ENCODE measurements at places on chromosomes 16 and 17. TPM values are rescaled to one million over a fixed set of nuclear protein-coding genes. Genes with fewer than 3 reads are reported as not detected.

Gene KRT36
- not detected for total RNA-seq

Gene TAC4
- total RNA-seq = 17.1 TPM

Gene KRTAP2-2
- total RNA-seq = not detected

DNA sequence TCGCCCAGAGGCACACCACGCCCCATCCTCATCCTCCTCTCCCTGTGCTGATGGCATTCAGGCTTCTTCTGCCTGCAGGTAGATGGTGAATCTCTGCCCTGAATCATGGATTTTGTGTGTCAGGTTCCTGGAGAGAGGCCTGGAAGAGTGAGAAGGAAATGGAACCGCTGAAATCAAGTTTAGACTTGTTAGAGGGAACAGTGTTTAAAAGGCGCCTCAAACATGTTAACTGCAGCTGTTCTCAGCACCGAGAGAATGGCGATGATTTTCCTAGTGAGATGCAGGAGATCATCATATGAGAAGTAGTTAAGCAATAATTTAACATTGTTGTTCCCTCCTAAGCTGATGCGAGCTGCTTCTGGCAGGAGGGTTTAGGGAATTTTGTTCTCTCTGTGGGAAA, 744.4 kb upstream of the EEF2KMT start:
- H3K4me3 ChIP-seq = no peak overlapping the region
- no peaks in the 10 kb centered on the region for H3K27me3 ChIP-seq
- H3K4me1 ChIP-seq = no peaks in the 10 kb centered on the region
- H3K27ac ChIP-seq = no peak overlapping the region
- no peak for DNase-seq

DNA sequence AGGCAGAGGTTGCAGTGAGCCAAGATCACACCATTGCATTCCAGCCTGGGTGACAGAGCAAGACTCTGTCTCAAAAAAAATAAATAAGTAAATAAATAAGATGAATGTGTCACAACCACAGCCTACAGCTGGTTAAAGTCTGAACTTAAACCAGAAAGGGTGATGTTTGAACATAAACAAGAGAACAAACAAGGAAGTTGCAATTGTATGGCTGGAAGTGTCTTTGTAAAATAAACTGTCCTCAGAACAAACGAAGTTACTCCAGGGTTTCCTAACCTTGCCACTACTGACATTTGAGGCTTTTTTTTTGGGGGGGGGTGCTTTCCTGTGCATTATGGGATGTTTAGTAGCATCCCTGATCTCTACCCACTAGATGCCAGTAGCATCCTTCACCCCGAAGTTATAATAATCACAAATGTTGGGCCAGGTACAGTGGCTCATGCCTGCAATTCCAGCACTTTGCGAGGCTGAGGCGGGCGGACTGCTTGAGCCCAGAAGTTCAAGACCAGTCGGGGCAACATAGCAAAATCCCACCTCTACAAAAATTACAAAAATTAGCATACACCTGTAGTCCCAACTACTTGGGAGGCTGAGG, 119.2 kb downstream of the XYLT1 start:
- no peaks in the 10 kb centered on the region for H3K4me1 ChIP-seq
- no peaks in the 10 kb centered on the region for H3K36me3 ChIP-seq
- DNase-seq = no peak
- H3K4me3 ChIP-seq = no peak overlapping the region

DNA sequence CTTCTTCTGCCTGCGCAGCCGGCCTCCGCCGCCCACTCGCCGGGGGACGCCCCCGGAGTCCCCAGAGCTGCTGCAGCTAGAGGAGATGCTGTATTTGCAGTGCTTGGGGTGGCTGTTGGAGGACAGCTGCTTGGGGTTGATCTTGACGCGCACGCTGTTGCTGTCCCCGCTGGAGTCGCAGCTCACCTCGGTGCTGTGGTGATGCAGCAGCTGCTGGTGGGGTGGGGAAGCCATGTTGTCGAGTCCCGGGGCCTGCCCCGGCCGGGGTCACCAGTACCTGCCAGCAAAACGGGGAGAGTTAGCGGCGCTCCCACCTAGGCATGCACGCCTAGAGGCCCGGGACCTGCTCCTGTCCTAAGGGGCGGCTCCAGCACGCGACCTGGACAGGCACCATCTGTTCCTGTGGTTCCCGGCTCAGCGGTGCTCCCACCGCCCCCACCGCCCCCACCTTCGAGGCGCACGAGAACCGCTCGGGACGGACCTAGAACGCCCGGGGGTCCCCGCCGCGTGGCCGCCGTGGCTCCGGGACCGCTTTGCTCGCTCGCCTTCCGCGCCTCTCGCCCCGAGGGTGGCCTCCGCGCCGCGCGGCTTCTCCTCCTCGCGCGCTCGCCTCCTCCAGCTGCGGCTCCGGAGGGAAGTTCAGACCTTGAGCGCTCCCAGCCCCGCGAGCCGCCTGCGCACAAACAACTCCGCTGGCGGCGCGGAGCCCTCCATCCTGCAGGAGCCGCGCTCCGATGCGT, 863 bp downstream of the ADCY9 start:
- peak; percentile 43 for DNase-seq
- no peaks in the 10 kb centered on the region for H3K36me3 ChIP-seq
- no peak overlapping the region for H3K27ac ChIP-seq
- H3K4me1 ChIP-seq = peaks cover 5% of the 10 kb centered on the region
- no peaks in the 10 kb centered on the region for H3K27me3 ChIP-seq

GRCh38 chr16:69520800-69521602, 44.8 kb upstream of the NFAT5 start:
- peak overlapping the region; percentile 54 for H3K27ac ChIP-seq
- no peaks in the 10 kb centered on the region for H3K36me3 ChIP-seq
- H3K27me3 ChIP-seq = no peaks in the 10 kb centered on the region
- DNase-seq = peak; percentile 38
- H3K4me1 ChIP-seq = peaks cover 19% of the 10 kb centered on the region
- no peak overlapping the region for H3K4me3 ChIP-seq

- no peak overlapping the region for H3K27ac ChIP-seq
- DNase-seq = no peak
- no peaks in the 10 kb centered on the region for H3K27me3 ChIP-seq
- H3K4me3 ChIP-seq = no peak overlapping the region
Measured at GRCh38 chr16:75928295-75928694, 202.0 kb upstream of the CPHXL start.

DNA sequence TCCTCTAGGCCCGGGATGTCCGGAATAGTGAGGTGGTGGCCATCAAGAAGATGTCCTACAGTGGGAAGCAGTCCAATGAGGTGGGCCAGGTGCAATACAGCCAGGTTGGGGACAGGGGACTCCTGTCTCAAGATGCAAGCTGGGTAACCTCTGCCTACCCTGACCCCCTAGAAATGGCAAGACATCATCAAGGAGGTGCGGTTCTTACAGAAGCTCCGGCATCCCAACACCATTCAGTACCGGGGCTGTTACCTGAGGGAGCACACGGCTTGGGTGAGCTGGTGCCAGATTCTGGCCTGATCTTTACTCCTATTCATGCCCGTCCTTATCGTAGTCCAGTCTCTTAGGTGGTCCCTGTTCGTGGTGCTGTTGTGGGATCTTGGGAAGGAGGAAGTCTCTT, 4.4 kb downstream of the TAOK2 start:
- H3K27me3 ChIP-seq = no peaks in the 10 kb centered on the region
- peaks cover 7% of the 10 kb centered on the region for H3K36me3 ChIP-seq
- DNase-seq = no peak
- 0 out of 2 replicates have a peak, but pooled peaks cover 6% of the 10 kb centered on the region for H3K4me1 ChIP-seq

DNA sequence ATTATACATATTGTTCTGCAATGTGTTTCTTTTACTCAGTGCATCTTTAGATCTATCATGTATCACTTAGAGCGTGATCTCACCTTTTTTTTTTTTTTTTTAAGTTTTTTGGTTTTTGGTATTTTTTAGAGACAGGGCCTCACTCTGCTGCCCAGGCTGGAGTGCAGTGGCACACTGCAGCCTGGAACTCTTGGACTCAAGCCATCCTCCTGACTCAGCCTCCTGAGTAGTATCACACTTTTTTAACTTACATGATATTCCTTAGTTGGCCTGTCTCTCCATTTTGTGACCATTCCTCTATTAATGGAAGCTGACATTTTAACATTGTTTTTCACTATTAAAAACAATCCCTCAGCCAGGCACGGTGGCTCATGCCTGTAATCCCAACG, 4.7 kb upstream of the MPO start:
- H3K36me3 ChIP-seq = no peaks in the 10 kb centered on the region
- DNase-seq = no peak
- 0 out of 2 replicates have a peak, but pooled peaks cover 5% of the 10 kb centered on the region for H3K4me1 ChIP-seq

DNA sequence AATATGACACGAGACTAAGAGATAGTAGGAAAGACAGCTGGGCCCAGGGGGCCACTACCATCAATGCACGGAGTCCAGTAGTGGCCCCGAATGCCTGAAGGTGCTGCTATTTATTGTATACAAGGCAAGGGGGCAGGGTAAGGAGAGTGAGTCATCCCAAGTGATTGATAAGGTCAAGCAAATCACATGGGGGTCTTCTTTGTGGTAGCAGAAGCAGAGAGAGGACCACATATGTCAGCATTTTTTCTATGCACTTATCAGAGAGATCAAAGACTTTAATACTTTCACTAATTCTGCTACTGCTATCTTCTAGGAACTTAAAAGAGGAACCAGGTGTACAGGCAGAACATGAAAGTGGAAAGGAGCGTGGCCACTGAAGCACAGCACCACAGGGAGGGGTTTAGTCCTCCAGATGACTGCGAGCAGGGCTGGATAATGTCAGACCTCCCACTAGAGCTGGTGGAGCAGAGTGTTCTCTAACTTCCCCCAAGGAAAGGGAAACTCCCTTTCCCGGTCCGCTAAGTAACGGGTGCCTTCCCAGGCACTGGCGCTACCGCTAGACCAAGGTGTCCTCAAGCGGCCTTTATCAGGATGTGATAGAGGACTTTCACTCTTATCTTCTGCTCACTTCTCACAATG, 26.4 kb upstream of the ARL4D start:
- H3K4me3 ChIP-seq = no peak overlapping the region
- H3K4me1 ChIP-seq = peaks cover 20% of the 10 kb centered on the region
- no peak for DNase-seq
- H3K36me3 ChIP-seq = no peaks in the 10 kb centered on the region
- no peak overlapping the region for H3K27ac ChIP-seq
- H3K27me3 ChIP-seq = no peaks in the 10 kb centered on the region

GRCh38 chr17:68903286-68903685, 51.9 kb downstream of the ABCA8 start:
- no peaks in the 10 kb centered on the region for H3K27me3 ChIP-seq
- H3K4me3 ChIP-seq = no peak overlapping the region
- H3K36me3 ChIP-seq = no peaks in the 10 kb centered on the region
- H3K4me1 ChIP-seq = no peaks in the 10 kb centered on the region
- no peak overlapping the region for H3K27ac ChIP-seq
- no peak for DNase-seq

DNA sequence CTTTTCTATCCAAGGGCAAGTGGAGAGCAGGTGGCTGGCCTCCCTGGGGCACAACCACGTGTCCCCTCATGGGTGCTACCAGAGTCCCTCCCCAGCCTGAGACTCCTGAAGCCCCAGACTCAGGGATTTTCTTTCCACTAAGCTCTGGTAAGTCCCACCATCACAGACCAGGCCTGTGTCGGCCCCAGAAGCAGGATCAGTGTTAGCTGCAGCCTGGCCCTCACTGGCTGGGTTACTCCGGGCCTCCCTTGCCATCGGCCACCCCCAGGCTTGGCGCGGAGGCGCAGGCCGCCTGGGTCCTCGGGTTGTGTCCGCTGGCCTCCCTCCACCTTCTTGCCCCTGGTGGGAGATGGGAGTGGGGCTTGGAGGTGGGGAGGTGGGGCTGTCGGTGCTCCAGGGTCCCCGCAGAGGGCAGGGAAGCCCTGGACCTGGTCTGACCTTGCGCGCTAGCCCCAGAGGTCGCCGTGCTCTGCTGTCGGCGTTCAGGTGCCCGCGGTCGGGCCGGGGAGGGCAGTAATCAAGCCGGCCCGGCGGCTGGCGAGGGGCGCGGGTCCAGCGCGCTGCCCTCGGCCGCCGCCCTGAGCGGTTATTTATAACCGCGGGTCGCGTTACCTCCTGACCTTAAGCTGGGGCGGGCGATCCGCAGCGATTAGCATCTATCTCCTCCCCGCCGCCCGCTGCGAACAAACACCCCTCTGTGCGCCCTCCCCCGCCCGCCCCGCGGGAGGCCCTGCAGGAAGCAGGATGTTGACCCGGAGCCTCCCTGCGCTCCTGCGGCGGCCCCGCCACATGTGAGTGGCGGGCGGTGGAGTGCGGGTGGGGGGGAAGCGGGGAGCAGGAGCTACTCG, 78.1 kb upstream of the TOB1 start:
- peak overlapping the region; percentile 59 for H3K27ac ChIP-seq
- no peaks in the 10 kb centered on the region for H3K36me3 ChIP-seq
- H3K4me3 ChIP-seq = peak overlapping the region; percentile 52
- no peaks in the 10 kb centered on the region for H3K27me3 ChIP-seq
- peak; percentile 98 for DNase-seq

DNA sequence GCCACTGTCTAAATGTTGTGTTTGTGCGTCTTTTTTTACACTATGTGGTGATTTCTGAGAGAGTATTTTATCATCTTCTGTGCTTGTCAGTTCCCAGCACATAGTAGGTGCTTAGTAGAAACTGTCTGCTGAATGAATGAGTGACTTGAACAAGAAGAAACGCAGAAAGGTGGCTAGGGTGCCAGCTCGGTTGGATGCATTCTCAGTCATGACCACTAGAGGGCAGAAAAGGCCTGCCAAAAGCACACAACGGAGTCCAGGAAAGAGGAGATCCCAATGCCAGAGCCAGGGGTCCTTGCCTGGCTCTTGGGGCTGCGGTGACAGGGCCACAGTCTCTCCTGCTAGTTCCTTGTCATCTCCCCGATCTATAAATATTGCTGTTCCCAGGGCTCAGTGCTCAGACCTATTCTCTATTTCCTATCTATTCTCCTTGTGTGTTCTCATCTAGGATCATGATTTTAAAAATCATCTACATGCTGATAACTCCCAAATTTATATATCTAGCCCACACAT, 57.3 kb upstream of the CCL1 start:
- peaks cover 3% of the 10 kb centered on the region for H3K27me3 ChIP-seq
- no peaks in the 10 kb centered on the region for H3K36me3 ChIP-seq
- DNase-seq = peak; percentile 77
- no peak overlapping the region for H3K27ac ChIP-seq
- H3K4me1 ChIP-seq = no peaks in the 10 kb centered on the region

DNA sequence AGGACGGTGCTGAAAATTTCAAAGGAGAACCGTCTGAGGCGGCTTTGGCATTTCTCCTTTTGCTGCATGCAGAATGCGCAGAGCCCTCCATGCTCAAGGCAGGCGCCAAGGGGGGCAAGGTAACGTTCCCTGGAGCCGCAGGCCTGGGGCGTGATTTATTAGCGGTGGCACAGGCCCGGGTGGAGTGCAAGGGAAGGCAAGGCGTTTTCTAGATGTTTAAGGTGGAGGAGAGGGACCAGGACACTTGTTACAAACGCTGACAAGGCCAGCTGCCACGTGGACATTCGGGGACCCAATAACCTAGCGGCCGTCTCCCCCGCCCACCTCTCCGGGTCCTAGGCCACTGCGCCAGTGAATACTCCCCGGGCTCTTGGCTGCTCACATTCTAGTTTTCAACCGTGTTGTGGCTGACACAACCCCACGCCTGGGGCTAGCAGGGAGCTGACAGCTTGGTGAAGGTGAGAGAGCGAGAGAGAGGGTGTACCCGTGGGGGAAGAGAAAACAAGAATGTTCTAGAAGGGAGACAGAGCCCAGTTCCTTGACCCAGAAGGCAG, 250.1 kb downstream of the C16orf95 start:
- H3K4me1 ChIP-seq = no peaks in the 10 kb centered on the region
- H3K36me3 ChIP-seq = no peaks in the 10 kb centered on the region
- no peak for DNase-seq
- 0 out of 2 replicates have a peak, but pooled peaks cover 1% of the 10 kb centered on the region for H3K27me3 ChIP-seq
- no peak overlapping the region for H3K4me3 ChIP-seq
- H3K27ac ChIP-seq = no peak overlapping the region

- H3K27ac ChIP-seq = no peak overlapping the region
- H3K4me1 ChIP-seq = no peaks in the 10 kb centered on the region
- no peaks in the 10 kb centered on the region for H3K36me3 ChIP-seq
- no peak overlapping the region for H3K4me3 ChIP-seq
- no peak for DNase-seq
Measured at GRCh38 chr17:9472541-9472940, 103.1 kb downstream of the STX8 start.
